ENCODE measurements at places on chromosomes 6 and 20.

DNA sequence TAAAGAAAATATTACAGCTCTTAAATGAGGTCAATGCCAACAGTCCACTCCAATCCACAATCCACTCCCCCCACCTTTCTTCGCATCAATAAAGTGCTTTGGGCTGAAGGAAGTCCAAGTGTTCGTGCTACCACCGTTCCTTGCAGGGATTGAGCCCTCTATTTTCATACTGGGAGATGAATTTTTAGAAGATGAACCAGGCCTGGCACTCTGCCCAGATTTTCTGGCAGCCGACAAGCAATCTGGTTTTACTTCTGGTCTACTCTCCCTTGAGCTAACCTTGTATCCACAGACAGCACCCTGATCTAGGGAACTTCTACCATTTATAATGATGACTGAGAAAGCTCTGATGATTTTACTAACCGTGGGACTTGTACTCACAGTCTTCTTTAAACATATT, 72.3 kb downstream of the BTBD9 start:
- DNase-seq = peak; percentile 11

- no peak for DNase-seq
Measured at GRCh38 chr6:24031496-24031895, 94.5 kb upstream of the NRSN1 start.

GRCh38 chr6:52718550-52718949, 44.7 kb downstream of the GSTA2 start:
- no peak for DNase-seq

DNA sequence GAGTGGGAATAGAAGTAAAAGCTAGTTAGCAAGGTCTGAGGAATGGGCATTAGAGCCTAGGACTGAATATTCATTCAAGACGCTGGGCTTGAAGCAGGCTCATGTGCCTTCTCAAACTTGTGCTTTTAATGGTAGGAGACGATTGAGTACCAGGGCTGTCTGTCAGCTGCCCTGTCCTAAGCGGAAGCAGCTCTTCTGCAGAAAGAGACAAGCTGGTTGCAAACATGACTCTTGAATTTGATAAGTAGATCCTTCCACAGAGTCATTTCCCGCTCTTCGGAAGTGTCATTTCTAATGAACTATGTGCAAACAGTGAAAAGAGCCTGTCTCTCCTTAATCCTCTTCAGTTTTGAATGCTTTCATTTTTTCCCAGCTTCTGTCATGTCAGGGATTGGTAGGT, 176.4 kb downstream of the TFAP2B start:
- DNase-seq = no peak

GRCh38 chr6:124984668-124985338, 22.6 kb downstream of the RNF217 start:
- no peak for DNase-seq

DNA sequence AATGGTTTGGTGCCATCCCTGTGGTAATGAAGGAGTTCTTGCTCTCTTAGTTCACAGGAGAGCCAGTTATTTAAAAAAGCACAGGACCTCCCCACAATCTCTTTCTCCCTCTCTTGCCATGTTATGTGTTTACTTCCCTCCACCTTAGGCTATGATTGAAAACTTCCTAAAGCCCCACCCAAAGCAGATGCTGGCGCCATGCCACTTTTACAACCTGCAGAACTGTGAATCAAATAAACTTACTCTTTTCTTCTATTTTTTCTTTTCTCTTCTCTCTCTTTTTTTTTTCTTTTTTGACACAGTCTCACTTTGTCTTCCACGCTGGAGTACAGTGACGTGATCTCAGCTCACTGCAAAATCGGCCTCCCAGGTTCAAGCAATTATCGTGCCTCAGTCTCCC, 508.4 kb upstream of the EPHA7 start:
- no peak for DNase-seq

DNA sequence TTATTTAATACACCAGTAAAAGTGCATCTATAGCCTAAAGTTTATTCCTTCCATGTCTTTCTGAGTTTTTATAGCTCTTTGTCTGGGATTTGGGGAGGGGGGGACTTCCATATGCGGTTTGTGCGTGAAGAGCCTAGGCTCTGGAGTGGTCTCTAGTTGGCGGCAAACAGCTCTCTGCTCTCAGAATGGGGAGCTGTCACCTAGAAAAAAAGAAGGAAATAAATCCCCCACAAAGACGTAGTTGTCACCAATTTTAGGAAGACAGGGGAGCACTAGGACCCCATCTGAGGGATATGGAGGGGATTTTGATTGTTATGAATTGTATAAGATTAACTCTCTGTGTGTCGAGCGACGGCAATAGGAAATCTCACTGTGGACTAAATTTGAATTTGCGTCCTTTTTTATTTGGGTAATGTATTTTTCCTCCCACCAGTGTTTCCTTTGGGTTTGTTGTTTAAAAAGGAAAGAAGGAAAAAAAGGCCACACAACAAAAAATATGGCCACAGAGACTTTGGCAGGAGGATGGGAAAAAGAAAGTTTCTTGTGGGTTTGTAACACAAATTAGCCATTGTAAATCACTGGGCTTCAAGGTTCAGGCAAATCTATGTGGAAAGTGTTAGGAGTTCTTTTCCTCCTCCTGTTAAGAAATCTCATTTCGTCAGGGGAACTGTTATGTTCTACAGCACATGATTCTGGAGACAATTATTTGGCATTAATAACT, 7.4 kb downstream of the POU3F2 start:
- no peak for DNase-seq

GRCh38 chr20:22545045-22545444, 39.3 kb downstream of the FOXA2 start:
- no peak for DNase-seq

GRCh38 chr6:130848945-130849344, 21.7 kb downstream of the SMLR1 start:
- DNase-seq = peak; percentile 37

DNA sequence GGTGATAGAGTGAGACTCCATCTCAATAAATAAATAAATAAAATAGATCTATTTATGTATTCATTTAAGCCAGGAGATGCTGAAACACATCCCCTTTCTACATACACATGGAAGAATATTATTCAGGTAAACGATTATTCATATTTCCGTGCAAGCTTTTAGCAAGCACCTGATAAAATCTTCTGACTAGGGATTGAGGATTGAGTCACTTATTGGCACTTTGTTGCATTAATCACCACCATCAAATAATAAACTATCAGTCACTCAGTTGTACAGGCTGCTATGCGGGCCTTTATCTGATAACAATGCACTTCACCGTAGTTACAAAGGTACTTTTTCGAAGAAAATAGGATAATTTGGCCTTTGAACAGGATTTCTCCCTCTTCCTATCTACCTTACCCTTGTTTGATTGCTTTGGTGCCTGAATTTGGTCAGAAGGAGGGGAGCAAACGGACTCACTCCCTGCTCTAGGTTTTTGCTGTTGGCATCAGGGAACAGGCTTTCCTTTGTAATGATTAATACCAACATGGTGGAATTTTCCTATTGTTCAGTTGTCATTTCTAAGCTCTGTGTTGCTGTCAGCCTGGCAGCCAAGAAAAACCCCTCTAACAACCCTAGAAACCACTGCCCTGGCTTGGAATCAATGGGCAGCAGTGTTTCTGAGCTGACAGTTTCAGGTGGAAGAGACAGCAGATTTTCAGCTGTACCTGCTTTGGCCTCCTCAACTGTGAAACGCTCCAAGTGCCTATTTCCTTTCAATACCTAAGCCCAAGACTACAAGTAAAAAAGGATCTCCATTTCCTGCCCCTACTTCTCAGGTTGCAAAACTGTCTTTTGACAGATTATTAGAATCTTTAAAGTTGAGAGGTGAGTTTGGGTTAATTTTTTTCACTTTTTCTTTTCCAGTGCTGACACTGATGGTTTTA, 63.0 kb downstream of the MYB start:
- no peak for DNase-seq
